BE2C (cell line): ENCODE measurements at places on chromosomes 13 and 19.

DNA sequence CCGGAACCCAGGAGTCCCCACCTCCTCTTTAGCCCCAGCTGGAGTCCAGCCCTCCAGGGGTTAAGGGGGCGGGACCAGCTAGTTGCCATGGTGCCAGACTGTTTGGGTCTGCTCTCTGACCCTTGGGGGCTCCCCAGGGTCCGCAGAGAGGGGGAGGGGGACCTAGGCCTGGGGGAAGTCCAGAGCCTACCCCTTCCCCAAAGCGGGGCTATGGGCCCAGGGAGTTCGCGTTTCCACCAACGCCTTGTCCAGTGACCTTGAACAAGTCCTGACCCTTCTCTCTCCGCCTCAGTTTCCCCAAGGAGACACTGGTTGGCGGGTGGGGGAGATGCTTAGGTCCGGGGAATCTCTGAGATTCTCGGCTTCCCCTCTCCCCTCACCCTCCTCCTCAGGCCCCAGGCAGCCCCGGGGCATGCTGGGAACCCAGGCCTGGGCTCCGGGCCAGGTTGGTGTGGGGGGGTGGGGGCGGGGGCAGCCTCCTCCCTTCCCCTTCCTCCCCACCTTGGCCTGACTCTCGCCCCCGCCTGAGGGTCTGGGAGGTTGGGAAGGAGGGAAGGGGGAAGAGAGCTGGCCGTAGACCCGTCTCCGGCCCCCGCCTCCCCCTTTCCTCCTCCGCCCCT, 2.6 kb upstream of the SPACA6 start:
- DNase-seq, result peak; percentile 77

- no peak for DNase-seq
These were observed 132.5 kb downstream of the NHLRC3 start for GRCh38 chr13:39170711-39171110.

GRCh38 chr13:114132419-114133121, at the start of gene RASA3:
RASA3 (minus strand) TSS chr13:114132623; CDS start chr13:114132489, 134 bp downstream.
- peak; percentile 92 for DNase-seq

DNA sequence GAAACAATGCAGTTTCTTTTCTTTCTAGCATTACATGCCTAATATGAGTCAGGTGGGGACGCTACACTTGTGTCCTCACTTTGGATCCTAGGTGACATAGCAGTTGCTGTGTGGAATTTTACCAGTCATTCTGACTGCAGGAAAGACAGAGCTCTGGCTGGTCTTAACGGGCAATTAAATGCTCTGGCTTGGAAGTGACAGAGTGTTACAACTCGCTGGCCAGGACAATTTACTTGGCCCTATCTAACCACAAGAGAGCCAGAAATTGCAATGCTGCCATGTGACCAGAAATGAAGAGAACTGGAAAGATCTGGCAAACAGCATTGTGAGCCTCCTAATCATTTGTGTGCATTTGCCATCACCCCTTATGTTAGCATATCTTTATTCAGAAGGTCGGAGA, 351.1 kb downstream of the DCT start:
- DNase-seq, result no peak

DNA sequence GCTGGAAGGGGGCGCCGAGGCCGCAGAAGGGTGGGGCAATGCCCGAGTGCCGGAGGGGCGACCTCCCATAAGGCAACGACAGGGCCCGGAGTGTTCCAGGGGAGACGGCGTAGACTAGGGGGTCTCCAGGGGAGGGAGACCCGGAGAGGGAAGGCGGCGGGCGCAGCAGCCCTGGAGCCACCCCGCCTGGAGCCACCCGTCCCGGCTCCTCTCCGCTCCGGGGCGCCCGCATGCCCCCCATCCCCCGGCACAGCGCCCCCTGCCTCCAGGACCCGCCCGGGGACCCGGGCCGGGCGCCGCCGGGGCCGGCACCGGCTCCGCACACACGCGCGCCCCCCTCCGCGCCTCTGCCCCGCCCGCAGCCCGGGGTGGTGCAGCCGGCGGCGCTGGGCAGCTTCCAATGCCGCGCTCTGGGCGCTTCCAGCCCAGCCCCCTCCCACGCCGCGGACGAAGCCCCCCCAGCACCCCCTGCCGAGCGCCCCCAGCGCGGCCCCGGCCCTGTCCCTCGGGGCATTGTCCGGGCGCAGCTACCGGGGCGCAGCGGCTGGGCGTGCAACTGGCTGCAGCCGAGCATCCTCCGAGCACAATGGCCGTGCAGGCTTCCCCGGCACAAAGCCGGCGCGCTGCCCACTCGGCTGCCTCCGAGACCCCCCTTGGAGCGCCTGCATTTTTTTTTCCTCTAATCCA, 519 bp downstream of the PTPRS start:
- peak; percentile 63 for DNase-seq

DNA sequence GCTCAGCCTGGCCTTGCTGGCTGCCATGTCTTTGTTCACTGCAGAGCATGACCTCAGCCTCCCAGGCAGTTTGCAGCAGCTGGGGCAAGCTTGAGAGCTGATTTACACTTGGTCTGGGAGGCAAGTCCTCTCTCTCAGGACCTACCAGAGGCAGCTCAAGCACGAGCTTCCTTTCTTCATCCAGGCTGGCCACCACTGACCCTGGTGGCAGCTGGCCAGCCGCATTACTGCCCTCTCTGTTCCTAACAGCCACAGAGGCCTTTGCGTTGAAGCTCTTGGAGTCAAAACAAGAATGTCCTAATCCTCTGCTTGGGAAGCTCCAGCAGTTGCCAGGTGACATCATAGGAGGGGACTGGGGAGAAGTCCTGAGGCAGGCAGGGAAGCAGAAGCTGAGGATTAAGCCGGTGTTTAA, 85.7 kb downstream of the NUFIP1 start:
- no peak for DNase-seq

DNA sequence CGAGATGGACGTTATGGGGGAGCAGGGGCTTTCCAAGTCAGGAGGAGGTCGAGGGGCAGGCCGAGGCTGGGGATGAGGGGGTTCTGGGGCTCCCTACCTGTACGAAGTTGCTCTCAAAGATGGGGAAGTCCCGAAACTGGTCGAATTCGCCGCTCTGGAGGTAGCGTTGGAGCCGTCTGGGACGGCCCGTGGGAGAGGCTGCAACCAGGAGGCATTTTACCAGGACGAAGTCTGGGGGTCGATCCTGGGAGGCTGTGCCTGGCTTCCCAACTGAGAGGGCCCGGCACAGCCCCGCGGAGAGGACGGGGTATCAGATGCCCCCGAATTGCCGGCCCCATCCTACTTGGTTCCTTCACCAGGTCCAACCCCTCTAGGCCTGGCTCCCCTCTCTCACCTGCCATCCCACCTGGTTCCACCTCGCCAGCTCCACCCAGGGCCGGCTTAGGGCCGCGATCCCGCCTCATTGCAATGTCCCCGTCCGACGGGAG, 527 bp upstream of the EMC10 start:
- DNase-seq, result no peak

DNA sequence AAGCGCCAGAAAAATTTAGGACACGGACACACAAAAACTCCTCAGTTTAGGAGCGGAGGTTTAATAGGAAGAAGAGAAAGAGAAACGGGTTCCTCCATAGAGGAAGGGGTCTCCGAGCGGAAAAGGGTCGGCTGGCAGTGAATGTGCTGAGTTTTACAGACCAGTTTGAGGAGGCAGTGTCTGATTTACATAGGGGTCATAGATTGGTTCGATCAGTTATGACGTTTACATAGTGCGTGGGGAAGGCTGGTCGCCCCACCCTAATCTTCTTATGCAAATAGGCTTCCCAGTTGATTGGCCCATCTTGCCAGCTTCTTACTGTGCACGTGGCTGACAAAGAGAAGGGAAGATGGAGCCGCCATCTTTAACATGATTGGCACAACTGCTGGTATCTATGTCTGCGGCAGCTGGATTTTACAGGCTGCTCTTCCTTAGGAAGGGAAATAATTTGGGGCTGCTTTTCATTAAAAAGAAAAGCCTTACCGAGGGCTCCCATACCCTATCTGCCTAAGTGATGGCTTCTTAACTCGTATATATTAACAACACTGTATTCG, 1.2 kb upstream of the ZNF225 start:
- peak; percentile 89 for DNase-seq

DNA sequence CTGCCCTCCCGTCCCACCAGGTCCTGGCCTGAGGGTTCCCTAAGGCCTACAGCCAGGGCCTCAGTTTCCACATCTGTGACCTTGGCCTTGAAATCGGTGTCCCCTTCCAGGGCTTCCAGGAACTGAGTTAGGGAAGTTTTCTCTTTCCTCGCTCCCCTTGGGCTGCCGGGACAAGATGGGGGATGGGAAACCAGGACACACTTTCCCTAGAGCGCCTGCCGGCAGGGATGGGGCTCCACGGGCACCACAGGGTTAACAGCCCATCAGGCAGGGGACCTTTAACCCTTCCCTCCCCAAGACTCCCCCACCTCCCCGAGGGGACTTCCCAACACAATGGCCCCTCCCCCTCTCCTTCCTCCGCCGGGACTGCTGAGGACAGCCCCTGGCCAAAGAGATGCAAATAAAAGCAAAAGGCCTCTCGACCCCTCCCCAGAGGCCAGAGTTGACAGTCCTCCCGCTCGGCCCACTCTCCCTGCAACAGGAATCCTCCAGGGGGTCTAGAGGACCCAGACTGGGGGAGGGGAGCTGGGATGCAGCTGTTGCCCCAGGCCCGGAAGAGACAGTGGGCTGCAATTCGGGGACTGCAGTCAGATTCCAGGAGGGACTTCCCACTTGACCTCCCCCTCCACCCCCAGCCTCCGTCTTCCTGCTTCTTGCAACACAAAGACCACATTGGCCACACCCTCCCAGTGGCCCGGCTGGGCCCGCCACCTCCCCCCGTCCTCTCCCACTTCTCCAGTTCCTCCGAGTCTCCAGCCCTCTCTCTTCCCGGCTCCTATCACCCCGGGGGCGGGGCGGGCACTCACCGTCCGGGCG, 3.4 kb downstream of the BBC3 start:
- DNase-seq, result peak; percentile 78

DNA sequence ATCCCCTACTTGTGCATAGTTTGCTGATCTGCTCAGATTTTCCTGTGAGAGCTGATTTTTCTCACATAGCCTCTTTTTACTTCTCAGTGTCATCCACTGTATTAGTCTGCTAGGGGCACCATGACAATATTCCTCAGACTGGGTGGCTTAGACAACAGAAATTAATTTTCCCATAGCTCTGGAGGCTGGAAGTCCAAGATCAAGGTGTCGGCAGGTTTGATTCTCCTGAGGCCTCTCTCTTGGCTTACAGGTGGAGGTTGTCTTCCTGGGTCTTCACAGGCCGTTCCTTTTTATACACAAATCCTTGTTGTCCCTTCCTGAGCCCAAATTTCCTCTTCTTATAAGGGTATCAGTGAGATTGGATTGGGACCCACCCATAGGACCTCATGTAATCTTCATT, 9.2 kb downstream of the LRCH1 start:
- no peak for DNase-seq

GRCh38 chr13:28494778-28495537, at the start of gene FLT1:
FLT1 (minus strand) TSS chr13:28495128; CDS start chr13:28494843, 285 bp downstream.
- peak; percentile 47 for DNase-seq
